ENCODE measurements at places on chromosomes 16 and 17. TPM values are rescaled to one million over a fixed set of nuclear protein-coding genes. Genes with fewer than 3 reads are reported as not detected.

GRCh38 chr17:61131585-61131984 is 268.1 kb upstream of the TBX2 start:
- H3K36me3 ChIP-seq = no peaks in the 10 kb centered on the region
- H3K4me3 ChIP-seq = no peak overlapping the region
- H3K4me1 ChIP-seq = no peaks in the 10 kb centered on the region
- no peak for DNase-seq

DNA sequence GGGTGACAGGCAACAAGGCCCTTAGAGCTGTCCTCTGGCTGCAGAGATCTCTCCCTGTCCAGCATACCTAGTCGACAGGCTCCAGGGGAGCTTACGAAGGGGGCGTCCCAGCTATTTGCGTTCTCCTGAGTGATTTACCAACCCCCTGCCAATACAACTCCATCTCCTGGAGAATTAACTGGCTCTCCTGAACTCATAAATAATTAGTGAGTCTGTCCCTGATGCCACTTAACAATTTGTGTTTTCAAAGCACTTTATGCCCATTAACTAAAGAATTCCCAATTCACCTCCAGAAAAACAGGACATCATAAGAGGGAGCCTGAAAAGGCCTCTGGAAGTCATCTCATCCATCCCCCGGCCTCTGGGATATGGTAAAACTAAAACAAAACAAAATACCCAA is 26.7 kb downstream of the SDK2 start:
- no peak for DNase-seq
- H3K36me3 ChIP-seq = no peaks in the 10 kb centered on the region
- H3K27me3 ChIP-seq = no peaks in the 10 kb centered on the region

- no peak for DNase-seq
- H3K4me1 ChIP-seq = peaks cover 26% of the 10 kb centered on the region
- no peak overlapping the region for H3K27ac ChIP-seq
Observed at GRCh38 chr16:49280105-49280741, 1.4 kb downstream of the CBLN1 start.

GRCh38 chr16:57684626-57685358 is 9.8 kb upstream of the DRC7 start:
- H3K27ac ChIP-seq = no peak overlapping the region
- no peak overlapping the region for H3K4me3 ChIP-seq
- no peaks in the 10 kb centered on the region for H3K36me3 ChIP-seq
- DNase-seq = no peak
- no peaks in the 10 kb centered on the region for H3K27me3 ChIP-seq

DNA sequence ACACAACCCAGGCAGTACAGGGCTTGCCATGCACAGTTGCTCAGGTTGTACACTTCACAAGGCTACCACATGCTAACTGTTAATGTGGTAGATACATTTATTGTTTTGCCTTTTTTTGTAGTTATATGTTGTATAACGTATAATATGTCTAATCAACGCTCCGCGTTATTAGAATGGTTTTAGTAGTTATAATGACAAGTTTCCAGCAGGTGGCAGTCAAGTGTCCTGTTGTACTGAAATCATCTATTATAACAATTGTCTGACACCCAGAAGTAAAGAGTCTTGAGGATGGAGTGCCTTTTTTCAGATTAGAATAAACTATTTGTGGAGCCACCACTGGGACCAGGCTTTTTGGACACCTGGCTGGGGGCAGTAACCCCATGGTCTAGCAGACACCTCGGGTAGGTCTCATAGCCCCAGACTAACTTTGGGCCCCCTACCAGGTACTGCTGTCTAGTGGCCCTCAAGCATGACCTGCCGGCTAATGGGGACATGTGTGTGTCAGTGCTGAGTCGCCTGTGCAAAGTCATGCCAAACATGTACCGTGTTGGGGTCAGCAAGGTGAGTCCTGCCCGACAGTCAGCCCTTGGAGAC is 32.8 kb downstream of the MYO15A start:
- DNase-seq = peak; percentile 58
- H3K36me3 ChIP-seq = no peaks in the 10 kb centered on the region
- no peak overlapping the region for H3K4me3 ChIP-seq
- H3K27me3 ChIP-seq = no peaks in the 10 kb centered on the region

CCDC154 gene
- total RNA-seq = 1.3 TPM

GRCh38 chr17:39916918-39917317 is 1.5 kb downstream of the GSDMB start:
- no peaks in the 10 kb centered on the region for H3K4me1 ChIP-seq
- H3K27me3 ChIP-seq = no peaks in the 10 kb centered on the region
- no peak for DNase-seq
- no peak overlapping the region for H3K27ac ChIP-seq

DNAH17 gene
- 0.67 TPM for total RNA-seq

ABCA3 gene
- 7.9 TPM for total RNA-seq

DNA sequence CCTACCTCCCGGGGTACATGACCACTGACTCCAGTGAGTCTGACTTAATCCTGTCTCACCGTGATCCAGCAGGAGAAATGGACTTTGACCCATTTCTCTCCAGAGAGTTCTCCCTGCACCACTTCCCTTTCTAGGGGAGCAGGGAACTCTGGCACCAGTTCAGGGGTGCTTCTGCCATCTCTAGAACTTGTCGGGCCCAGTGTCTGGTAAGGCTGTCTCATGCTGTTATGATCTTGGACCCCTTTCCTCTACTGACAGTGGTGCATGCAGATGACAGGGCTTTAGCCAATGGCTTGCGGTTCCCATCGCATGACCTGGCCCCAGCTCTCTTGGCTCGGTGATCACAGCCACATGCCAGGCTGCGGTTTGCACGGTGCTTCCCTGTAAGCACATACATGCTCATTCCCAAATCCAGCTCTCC is 62.0 kb downstream of the SLC39A11 start:
- no peaks in the 10 kb centered on the region for H3K4me1 ChIP-seq
- no peak overlapping the region for H3K4me3 ChIP-seq
- DNase-seq = no peak
- no peaks in the 10 kb centered on the region for H3K27me3 ChIP-seq

- no peak overlapping the region for H3K27ac ChIP-seq
- H3K4me3 ChIP-seq = no peak overlapping the region
- no peaks in the 10 kb centered on the region for H3K27me3 ChIP-seq
- H3K36me3 ChIP-seq = no peaks in the 10 kb centered on the region
- DNase-seq = no peak
Observed at GRCh38 chr16:87966685-87967185, 15.5 kb downstream of the BANP start.

NOG gene
- total RNA-seq = 0.35 TPM

DNA sequence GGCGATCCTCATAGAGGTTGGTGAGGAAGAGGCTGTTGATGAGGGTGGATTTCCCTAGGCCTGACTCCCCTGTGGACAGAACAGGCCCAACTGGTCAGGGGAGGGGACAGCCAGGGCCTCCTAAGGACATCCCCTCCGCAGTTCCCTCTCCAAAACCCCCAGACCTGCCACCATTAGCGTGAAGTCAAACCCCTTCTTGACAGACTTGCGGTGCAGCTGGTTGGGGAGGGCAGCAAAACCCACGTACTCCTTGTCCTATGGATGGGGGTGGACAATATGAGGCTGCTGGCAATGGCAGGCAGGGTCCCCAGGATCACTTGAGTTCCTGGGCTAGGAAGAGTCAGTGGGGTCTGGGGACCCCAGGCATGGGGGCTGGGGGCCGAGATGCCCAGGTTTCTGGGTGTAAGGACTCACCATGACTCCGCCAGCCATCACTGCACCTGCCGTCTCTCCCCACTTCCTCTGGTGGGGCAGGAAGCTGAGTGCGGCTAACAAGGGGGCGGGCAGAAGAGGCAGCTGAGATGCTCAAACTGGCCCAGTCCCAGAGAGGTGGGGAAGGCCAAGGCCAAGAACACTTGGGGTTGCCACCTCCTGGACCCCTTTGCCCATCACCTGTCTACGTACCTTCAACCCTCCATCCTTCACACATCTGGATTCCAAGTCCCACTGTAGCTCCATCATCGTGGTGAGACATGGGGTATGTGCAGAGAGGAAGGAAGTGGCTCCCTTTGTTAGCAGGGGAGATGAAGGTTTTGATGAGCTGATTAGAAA is at the start of gene SEPTIN1:
Gene SEPTIN1 (minus strand): TSS at position 451 of the 771 bp plus-strand sequence. CDS start 19 bp downstream, at position 432.
- no peaks in the 10 kb centered on the region for H3K27me3 ChIP-seq
- no peak within 1 kb of the TSS for H3K27ac ChIP-seq
- H3K4me3 ChIP-seq = no peak within 1 kb of the TSS
- no peaks in the 10 kb centered on the region for H3K36me3 ChIP-seq

FBXO39 gene
- total RNA-seq = 0.22 TPM

DNA sequence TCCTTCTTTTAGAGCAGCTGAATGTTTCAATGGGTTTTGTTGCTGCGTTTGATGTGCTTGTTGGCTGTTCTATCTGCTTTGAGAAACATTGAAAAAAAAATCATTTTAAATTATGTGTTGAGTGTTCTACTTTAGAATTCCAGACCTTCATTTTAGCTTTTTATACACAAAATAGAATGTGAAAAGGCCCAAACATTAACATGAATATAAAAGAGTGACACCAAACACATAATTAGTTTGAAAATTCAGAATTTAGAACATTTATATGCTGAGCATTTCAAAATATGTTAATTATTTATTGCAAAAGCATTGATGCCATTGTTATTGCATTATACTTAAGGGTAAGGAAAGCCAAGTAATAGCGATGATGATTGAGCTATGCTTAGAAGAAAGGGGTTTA is 2.9 kb downstream of the NFAT5 start:
- no peak for DNase-seq
- H3K4me3 ChIP-seq = no peak overlapping the region
- no peaks in the 10 kb centered on the region for H3K36me3 ChIP-seq
- no peaks in the 10 kb centered on the region for H3K27me3 ChIP-seq
- H3K4me1 ChIP-seq = no peaks in the 10 kb centered on the region
- H3K27ac ChIP-seq = no peak overlapping the region

NPIPB2 gene
- 7.5 TPM for total RNA-seq

USP43 gene
- total RNA-seq = 6.9 TPM

DNA sequence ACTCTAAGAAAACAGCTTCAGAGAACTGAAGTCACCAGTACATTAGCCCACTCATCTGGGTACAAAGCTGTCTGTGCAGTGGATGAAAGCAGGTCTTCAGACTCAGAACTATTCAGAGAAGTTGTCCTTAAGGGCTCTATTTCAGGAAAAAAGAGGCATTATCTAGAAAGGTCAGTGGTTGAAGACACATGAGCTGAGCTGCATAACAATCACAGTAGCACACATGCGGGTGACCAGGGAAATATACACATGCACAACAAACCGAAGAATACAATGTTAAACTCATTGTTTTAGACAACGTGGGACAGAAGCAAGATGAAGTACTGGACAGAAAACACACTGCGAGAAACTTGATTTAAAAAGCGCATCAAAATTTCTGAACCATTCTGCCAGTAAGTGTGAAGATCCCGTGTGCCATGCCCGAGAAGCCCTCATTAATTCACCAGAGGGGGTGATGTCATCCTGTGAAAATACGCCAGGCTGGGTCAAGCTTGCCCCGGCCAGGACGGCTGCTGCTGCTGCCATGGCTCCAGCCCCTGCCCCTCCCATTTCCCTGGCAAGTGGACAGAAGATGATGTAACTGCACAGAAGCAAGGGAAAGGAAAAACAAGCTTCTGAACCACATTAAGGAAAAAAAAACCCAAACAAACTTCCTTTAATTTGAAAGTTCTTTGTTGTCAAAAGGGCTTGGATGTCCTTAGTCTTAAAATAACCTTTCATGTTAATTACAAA is 10.1 kb downstream of the DYNC1LI2 start:
- peaks cover 7% of the 10 kb centered on the region for H3K4me1 ChIP-seq
- H3K27ac ChIP-seq = no peak overlapping the region
- DNase-seq = no peak
- H3K4me3 ChIP-seq = no peak overlapping the region
- H3K36me3 ChIP-seq = peaks cover 41% of the 10 kb centered on the region

DNA sequence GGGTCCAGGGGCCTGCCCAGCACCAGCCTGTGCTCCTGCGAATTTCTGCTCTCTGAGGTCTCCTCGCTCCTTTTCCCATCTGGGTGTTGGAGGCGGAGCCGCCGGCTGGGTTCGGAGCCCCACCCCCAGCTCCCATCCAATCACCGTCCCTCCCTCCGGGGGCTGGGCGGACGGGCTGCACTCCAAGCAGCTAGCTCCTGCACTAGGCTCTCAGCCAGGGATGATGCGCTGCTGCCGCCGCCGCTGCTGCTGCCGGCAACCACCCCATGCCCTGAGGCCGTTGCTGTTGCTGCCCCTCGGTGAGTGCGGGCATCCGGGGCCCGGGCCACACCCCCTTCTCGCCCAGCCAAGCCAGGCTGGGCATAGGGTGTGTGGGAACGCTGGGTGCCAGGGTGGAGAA is at the start of gene NRN1L:
Gene NRN1L (plus strand): TSS at position 202 of the 400 bp plus-strand sequence. CDS start 19 bp downstream, at position 221.
- H3K27ac ChIP-seq = no peak within 1 kb of the TSS
- DNase-seq = peak; percentile 94
- H3K36me3 ChIP-seq = peaks cover 17% of the 10 kb centered on the region
- peaks cover 5% of the 10 kb centered on the region for H3K4me1 ChIP-seq
- H3K27me3 ChIP-seq = no peaks in the 10 kb centered on the region

DNA sequence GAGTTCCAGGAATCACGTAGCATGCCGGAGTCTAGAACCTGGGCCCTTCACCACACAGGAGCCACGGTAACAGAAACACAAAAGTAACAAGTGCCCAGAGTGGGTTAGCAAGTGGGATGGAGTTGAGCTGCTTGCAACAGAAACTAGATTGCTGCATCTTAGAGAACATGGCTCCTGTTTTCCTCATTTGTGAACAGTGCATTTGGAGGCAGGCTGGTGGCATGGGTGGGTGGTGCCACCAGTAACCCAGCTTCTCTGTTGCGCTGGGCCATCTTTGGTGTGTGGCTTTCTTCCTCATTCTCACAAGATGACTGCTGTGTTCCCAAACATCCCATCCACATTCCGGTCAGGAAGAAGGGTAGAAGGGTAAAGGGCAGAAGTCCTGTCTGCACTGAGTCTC is 95.5 kb downstream of the KATNIP start:
- no peaks in the 10 kb centered on the region for H3K27me3 ChIP-seq
- no peaks in the 10 kb centered on the region for H3K36me3 ChIP-seq
- H3K4me3 ChIP-seq = no peak overlapping the region
- H3K4me1 ChIP-seq = no peaks in the 10 kb centered on the region
- DNase-seq = no peak
- H3K27ac ChIP-seq = no peak overlapping the region

GRCh38 chr16:29736112-29736511 is 9.7 kb downstream of the C16orf54 start:
- H3K4me1 ChIP-seq = no peaks in the 10 kb centered on the region
- H3K27ac ChIP-seq = no peak overlapping the region
- peaks cover 13% of the 10 kb centered on the region for H3K36me3 ChIP-seq
- no peaks in the 10 kb centered on the region for H3K27me3 ChIP-seq

DNA sequence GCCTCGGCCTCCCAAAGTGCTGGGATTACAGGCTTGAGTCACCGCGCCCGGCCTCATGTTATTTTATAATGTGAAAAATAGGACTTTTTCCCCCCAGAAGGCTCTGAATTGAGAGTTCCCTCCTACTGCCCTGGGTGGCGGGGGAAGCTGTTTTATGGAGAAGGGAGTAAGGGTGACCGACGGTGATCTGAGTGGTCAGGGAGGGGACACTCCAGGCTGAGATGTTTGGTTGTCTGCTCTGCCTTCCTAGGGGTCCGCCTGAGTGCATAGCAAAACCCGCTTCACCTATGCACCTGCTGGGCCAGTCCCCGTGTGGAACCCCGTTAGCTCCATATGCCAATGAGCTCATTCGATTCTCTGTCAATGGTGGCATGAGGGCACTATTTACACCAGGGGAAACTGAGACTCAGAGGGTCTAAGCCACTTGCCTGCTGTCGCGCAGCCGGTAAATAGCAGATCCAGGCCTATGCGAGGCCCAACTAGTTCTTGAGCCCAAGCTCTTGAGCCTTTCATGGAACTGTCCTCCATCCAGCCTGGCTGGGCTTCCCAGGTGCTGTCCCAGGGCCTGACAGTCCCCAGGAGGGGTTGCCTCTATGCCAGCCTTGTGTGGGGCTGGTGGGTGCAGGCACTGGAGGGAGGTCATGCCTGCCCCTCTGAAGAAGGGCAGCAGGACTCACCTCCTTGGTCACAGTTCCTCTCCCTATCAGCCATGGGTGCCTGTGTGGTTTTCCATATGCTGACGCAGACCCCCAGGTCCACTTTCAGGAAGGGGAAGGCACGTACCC is 1.7 kb upstream of the GJD3 start:
- H3K27ac ChIP-seq = no peak overlapping the region
- peaks cover 6% of the 10 kb centered on the region for H3K4me1 ChIP-seq
- H3K27me3 ChIP-seq = peaks cover 8% of the 10 kb centered on the region
- H3K36me3 ChIP-seq = no peaks in the 10 kb centered on the region

All from H1 (cell line).